ENCODE measurements at places on chromosomes 5 and 9. TPM values are rescaled to one million over a fixed set of nuclear protein-coding genes. Genes with fewer than 3 reads are reported as not detected.

SPOCK1 gene
- total RNA-seq, result 19.8 TPM

IFNA21 gene
- not detected for total RNA-seq

GFRA3 gene
- 0.08 TPM for total RNA-seq

GTF3C5 gene
- 72.0 TPM for total RNA-seq

SH3GL2 gene
- total RNA-seq, result 0.09 TPM

FSTL4 gene
- total RNA-seq, result 4.0 TPM

IL5 gene
- not detected for total RNA-seq

PCDHGA7 gene
- 0.78 TPM for total RNA-seq

CNTNAP3B gene
- 16.6 TPM for total RNA-seq

TOR4A gene
- 28.2 TPM for total RNA-seq

PRRT1B gene
- 0.80 TPM for total RNA-seq

FOXD4L5 gene
- total RNA-seq, result not detected

TAF11L5 gene
- total RNA-seq, result not detected

GRM6 gene
- not detected for total RNA-seq

ACTBL2 gene
- not detected for total RNA-seq

MSX2 gene
- total RNA-seq, result 6.4 TPM

CCDC183 gene
- 0.31 TPM for total RNA-seq

Data from A549 treated with CpdA at 1 μM for 4 hours (cell line).